Right renal cortex interstitium (tissue), 3 donors: ENCODE measurements at places on chromosomes 6 and 20. TPM values are rescaled to one million over a fixed set of nuclear protein-coding genes. Genes with fewer than 3 reads are reported as not detected.

DNA sequence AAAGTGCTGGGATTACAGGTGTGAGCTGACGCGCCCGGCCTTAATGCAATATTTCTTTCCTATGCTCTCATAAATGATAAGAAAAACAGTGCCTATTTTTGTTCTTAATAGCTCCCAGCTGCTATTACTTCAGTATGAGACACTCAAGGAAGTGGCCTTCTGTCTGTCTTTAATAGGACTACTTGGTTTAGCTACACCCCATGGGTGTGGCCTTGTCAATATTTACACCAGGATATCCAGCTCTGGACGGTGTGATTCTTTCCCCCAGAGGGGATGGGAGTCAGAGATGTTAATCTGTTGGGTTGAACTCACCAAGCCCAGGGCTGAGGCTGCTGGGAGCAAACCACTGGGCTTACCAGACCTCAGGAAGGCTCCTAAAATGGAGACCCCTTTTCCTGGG, 134.2 kb downstream of the CEP57L1 start:
- no peak for DNase-seq

DNA sequence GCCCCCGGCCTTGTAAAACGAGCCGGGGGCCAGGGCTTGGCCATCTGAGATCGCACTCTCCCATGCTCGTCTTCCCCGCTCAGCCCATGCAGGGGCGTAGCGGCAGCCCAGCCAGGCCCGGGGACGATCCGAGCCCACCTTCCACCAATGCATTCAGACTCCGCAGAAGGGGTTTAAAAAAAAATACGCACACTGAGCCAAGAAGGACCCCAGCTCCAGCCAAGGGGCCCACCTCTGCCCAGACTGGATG, 320 bp downstream of the GSTA4 start:
- DNase-seq, result no peak

DNA sequence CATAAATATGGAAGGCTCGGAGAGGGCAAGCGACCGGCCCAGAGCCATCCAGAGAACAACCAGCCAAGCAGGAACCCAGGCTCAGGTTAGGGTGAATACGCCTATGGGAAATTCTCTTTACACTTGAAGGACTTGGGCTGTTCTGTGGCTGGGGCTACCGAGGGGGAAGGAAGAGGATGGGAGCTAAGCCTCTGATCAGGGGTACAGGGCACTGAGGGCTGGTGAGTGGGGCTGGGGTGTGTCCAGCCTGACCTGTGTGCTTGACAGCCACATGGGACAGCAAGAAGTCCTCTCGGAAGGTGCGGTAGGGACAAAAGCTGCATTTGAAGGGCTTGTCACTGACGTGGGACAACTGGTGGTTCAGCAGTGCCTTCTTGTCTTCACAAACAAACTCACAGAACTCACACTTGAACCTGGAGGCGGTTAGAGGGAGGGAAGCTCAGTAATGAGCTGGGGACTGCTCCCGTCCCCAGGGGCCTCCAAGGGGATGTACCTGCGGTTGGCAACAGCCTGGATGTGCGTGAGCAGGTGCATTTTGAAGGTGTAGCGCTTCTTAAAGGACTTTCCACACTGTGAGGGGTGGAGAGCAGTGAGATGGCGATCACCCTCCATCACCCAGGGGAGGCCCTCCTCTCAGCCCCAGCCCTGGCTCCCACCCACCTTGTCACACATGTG, 11.9 kb downstream of the ZNF335 start:
- no peak for DNase-seq

The ABCF1 gene
- polyA plus RNA-seq, result 76.2 TPM

- no peak for DNase-seq
Measured at GRCh38 chr6:43810965-43811732, 41.1 kb downstream of the VEGFA start.

DNA sequence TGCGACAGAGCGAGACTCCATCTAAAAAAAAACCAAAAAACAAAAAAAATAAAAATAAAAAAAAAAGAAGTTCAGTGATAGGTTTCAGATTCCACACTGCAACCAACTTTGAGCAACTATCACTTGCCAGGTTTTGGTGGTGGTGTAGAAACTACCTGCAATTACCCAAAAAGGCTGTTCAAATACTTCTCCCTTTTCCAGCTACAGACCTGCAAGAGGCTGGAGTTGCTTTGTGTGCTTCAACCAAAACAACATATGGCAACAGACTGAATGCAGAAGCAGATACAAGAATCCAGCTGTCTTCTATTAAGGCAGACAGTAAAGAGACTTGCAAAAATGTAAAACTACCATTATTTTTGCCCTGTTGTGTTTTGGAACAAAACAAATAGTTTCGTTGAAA, 9.3 kb upstream of the BCAS1 start:
- no peak for DNase-seq

The PLN gene
- 8.8 TPM for polyA plus RNA-seq

GRCh38 chr20:38187517-38187916, 22.4 kb upstream of the TGM2 start:
- no peak for DNase-seq

The ABHD16A gene
- 54.8 TPM for polyA plus RNA-seq

- no peak for DNase-seq
Measured at GRCh38 chr6:36615018-36615761, 21.0 kb downstream of the SRSF3 start.

The DNAH8 gene
- 0.47 TPM for polyA plus RNA-seq

DNA sequence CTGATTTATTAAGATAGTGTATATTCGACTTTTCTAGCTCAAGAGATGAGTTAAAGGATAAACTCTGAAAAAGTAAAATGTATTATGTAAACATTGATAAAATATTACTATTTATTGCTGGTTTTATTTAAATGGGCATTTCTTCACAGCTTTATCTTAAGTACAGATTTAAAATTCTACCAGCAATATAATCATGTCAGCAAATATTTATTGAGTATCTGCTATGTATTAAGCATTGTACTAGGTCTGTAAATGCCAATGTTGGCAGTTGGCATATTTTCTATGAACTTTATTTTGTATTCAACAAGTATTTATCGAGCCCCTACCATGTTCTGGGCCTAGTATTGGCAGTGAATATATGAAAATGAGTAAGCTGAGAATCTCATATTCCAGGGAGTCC, 231.0 kb downstream of the FARS2 start:
- DNase-seq, result no peak

GRCh38 chr6:119446609-119447008, 97.0 kb upstream of the MAN1A1 start:
- DNase-seq, result no peak
